ENCODE measurements at places on chromosomes 3 and 15.
A peak's percentile ranks its signal among the peaks of the same experiment; 100 is the strongest.

DNA sequence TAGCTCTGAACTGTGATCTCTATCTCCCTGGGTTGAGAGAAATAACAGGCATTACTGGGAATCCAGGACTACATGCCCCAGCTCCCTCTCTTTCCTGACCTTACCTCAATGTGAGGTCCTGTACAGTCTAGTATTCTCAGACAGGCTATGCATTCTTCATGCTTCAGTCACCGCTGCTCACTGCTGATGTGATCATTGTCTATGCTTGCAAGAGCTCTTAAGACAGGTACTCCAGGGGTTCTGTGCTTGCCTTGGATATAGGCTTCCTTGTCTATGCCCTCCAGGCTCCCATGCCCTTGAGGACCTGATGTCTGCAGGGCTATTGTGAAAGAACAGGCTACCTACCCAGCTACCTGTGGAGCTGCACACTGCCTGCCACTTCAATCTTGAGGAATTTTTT, 183.6 kb downstream of the MBNL1 start:
- no peak for DNase-seq

DNA sequence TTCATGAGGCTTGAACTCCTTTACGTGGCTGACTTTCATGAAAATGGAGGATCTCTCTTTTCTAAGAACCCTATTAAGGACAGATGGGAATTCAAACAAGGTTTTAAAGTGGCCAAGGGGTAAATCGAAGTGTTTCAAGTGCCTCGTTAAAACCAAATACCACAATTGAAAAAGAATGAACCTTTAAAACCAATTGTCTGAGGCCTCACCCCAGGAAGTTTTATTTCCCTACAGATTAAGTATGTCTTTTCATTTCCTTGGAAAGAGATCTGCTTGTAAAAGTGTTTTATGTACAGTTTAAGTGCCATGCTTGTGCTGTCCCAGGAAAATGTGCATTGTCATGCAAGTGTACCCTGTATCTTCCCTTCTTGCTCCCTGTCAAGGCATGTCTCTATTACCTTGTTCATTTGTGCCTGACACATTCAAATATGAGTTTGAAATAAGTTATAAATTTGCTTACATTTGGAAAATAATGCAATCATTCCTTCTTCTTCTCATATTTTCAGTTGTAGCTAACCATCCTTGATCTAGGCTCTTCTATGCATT, 138.7 kb downstream of the ZPLD1 start:
- no peak for DNase-seq

- no peak for DNase-seq
Observed at GRCh38 chr3:133187870-133188379, 149.7 kb downstream of the TMEM108 start.

- no peak for DNase-seq
Observed at GRCh38 chr15:71788646-71789579, 21.4 kb upstream of the NR2E3 start.

- no peak for DNase-seq
Observed at GRCh38 chr3:52742418-52743041, 28.2 kb downstream of the NEK4 start.

- no peak for DNase-seq
Observed at GRCh38 chr15:55990998-55991397, 2.4 kb downstream of the NEDD4 start.

- DNase-seq = no peak
Observed at GRCh38 chr15:79680720-79681119, 216.1 kb downstream of the MTHFS start.

DNA sequence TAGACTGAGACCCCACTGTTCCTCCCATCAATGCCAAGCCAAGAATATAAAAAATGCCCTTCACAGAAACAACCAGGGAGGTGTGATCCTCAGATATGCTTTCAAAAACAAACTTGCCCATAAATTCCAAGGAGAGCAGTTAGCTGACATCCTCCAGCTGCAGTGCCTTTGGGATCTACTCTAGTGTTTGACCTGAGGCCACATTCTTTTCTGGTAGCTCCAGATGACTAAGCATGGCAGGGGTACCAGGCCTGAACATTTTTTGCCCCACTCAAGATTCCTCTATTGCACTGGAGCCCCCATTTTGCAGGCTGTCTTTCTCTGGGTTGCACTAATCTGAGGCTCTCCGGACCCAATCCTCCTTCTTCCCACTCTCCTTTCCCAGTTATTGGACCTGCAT, 27.9 kb upstream of the ACP3 start:
- no peak for DNase-seq

DNA sequence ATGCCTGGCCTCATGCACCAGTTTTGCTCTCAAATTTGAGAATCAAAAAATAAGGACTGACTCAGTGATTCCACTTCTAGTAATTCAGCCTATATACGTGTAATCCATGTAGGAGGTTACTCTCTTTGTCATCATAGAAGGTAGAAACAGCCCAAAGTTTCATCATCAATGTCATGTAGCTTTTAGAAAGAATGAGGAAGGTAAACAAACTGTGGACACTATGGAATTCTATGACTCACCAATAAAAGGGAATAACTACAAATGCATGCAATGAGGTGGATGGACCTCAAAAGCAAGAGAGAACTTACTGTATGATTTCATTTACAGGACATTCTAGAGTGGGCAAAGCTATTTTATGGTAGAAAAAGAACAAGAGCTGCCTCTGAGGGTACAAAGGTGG, 93.2 kb upstream of the LRIG1 start:
- no peak for DNase-seq

DNA sequence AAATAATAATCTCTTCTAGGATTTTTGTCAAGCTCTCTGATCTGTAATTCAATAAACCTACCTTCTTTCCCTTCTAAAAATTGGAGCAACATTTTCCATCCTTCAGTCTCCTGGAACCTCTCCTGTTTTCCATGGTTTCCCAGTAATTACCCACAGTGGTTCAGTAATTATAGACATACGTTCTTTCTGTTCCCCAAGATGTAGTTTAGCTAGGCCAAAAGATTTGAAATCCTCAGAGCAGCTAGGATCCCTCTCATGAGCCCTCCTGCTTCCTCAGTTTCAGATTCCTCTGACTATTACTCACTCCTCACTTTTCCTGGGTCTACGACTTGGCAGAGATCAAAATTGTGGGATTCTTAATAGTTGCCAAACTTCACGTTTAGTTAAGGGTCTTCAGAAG, 76.9 kb upstream of the IGSF10 start:
- DNase-seq = no peak

- peak; percentile 2 for DNase-seq
Observed at GRCh38 chr3:38655708-38656300, 6.3 kb upstream of the SCN5A start.

- no peak for DNase-seq
Observed at GRCh38 chr3:33318710-33319380, 41.6 kb downstream of the FBXL2 start.
